ENCODE measurements at places on chromosomes 2 and 18.

GRCh38 chr2:105580870-105581554, 163.7 kb upstream of the NCK2 start:
- DNase-seq: no peak

GRCh38 chr2:70073493-70073892, 13.8 kb upstream of the PCBP1 start:
- no peak for DNase-seq

DNA sequence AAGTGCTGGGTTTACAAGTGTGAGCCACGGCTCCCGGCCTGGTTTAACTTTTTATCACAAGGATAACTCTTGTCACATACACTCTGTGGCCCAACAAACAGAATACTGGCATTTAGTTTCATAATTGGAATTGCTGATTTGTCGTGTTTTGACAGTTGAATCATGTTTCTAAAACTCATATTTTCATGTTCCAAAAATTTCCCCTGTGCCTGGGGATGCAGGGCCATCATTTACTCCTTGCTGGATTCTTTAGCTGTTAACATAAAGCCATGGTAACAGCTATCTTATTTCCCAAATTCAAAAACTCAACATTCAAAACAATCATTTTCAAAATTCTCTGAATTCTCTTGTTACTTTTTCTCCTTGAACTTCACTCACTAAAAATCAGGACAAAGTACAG, 16.5 kb upstream of the ATG16L1 start:
- DNase-seq: no peak

GRCh38 chr18:55073116-55073515, 113.9 kb upstream of the CCDC68 start:
- DNase-seq: no peak

DNA sequence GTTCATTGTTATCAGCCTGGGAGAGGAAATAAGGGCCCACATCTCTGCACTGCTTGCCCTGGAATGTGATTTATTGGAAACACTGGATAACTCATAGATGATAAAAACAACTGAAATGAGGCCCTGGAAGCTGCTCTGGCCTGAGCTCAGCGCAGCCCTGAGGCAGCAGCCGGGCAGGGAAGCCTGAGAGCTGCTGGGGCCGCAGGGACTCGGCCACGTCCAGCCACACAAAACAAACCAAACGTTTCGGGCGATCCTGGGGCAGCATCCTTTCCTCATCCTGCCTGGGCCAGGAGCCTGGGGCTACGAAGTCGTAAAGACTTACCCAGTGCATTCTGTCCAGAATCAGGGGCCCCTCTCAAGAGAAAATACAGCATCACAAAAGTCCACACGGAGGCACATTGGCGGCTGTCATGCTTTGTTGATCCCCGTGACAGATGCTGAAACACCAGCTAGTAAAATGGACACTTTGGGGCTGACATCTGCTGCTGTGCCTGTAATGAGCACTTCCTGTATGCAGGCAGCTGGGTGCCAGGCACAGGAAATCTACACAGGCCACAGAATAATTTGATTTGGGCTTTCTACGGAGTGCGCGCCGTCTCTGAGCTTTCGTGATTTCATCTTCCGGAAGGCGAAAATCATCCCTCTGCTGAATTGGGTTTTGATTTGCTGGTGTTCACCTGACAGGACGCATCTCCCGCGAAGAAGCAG, 250.6 kb downstream of the EIPR1 start:
- no peak for DNase-seq

DNA sequence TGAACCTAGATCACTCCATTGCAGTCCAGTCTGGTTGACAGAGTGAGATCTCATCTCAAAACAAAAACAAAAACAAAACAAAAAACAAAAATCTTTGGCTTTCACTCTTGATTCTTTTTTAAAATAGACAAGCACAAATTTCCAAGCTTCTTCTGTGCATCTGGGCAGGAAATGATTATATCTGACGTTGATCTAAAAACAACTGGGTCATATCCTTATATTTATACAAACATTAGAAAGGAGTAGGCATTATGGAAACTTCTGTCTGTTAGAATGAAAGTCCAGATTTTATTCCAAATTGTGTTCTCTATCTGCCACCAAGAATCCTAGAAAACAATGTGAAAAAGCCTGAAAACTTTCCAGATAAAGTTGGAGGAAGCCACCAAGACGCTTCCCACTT, 26.2 kb upstream of the PMAIP1 start:
- DNase-seq: no peak

DNA sequence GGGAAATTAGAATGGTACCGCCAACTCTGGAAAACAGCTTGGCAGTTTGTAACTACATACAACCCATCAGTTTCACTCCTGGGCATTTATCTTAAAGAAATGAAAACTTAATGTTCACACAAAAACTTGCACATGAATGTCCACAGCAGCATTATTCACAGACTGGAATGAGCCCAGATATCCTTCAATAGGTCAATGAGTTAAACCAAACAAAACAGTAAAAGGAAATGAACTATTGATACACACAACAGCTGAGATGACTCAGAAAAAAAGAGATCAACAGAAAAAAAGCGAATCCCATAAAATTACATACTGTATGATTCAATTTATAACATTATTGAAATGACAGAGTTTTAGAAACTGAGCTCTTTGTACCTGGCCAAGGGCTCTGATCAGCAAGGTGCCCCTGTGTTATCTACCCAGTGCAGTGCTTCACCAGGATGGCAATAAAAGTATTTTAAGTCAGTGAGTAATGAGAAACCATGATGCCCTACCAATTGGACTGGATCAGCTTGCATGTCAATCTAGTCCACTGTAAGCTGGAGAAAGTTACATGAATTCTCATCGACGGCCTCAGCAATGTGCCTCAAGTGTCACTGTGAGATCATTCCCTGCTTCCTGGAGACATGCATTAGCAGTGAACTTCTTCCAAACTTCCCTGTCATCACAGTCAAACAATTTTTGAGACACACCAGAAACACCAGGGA, 21.9 kb downstream of the TMEM237 start:
- no peak for DNase-seq

- DNase-seq: no peak
Measured at GRCh38 chr2:109421642-109422041, 192.1 kb downstream of the SEPTIN10 start.

GRCh38 chr2:19140463-19141208, 217.8 kb downstream of the OSR1 start:
- DNase-seq: no peak
